Fibroblast of lung (primary cell): ENCODE measurements at places on chromosomes 16 and 17. TPM values are rescaled to one million over a fixed set of nuclear protein-coding genes. Genes with fewer than 3 reads are reported as not detected.

The CTRB2 gene
- total RNA-seq: not detected in 2 replicates

DNA sequence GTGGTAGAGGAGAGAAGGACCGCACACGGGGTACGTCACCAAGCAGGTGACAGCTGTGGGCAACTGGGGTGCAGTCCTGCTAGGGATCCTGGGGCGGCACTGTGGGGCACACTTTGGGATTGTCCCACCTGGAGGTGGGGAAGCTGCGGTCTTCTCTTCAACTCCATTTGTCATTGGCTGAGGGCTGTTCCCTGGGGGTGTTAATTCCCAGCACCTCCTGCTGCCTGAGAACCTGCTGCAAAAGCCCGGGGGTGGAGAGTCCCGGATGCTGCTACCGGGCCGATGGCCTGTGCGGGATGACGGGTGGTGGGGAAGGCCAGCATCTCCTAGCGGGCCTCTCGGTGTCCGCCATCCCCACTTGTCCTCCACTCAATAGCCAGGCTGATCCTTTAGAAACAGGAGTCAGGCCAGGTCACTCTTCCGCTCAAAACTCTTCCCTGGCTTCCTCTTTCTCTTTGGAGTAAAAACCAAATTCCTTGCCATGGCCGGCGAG, 100.2 kb downstream of the CYLD start:
- H3K4me3 ChIP-seq: no peak overlapping the region
- no peak overlapping the region for H3K27ac ChIP-seq
- DNase-seq: no peak

GRCh38 chr17:45077643-45078042, 16.5 kb downstream of the NMT1 start:
- no peaks in the 10 kb centered on the region for H3K27me3 ChIP-seq
- no peak overlapping the region for H3K27ac ChIP-seq
- no peak overlapping the region for H3K4me3 ChIP-seq
- H3K36me3 ChIP-seq: peaks cover 11% of the 10 kb centered on the region
- no peaks in the 10 kb centered on the region for H3K4me1 ChIP-seq

DNA sequence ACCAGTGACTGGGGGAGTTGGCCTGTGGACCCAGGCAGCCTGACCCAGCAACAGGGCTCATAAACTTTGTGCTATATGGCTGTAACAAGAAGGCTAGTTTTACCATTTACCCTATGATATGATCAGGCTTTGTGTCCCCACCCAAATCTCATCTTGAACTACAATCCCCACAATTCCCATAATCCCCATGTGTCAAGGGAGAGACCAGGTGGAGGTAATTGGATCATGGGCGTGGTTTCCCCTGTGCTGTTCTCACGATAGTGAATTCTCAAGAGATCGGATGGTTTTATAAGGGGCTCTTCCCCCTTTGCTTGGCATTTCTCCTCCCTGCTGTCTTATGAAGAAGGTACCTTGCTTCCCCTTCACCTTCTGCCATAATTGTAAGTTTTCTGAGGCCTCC, 111.2 kb upstream of the NLRP1 start:
- H3K36me3 ChIP-seq: no peaks in the 10 kb centered on the region
- no peak overlapping the region for H3K27ac ChIP-seq
- no peaks in the 10 kb centered on the region for H3K4me1 ChIP-seq
- DNase-seq: no peak
- H3K4me3 ChIP-seq: no peak overlapping the region
- no peaks in the 10 kb centered on the region for H3K27me3 ChIP-seq

The ECI1 gene
- total RNA-seq: 35.8 and 40.3 TPM in 2 replicates

- no peak overlapping the region for H3K27ac ChIP-seq
- H3K36me3 ChIP-seq: no peaks in the 10 kb centered on the region
- no peak overlapping the region for H3K4me3 ChIP-seq
- H3K4me1 ChIP-seq: no peaks in the 10 kb centered on the region
- no peak for DNase-seq
Measured at GRCh38 chr17:21455761-21456160, 79.6 kb downstream of the KCNJ12 start.

DNA sequence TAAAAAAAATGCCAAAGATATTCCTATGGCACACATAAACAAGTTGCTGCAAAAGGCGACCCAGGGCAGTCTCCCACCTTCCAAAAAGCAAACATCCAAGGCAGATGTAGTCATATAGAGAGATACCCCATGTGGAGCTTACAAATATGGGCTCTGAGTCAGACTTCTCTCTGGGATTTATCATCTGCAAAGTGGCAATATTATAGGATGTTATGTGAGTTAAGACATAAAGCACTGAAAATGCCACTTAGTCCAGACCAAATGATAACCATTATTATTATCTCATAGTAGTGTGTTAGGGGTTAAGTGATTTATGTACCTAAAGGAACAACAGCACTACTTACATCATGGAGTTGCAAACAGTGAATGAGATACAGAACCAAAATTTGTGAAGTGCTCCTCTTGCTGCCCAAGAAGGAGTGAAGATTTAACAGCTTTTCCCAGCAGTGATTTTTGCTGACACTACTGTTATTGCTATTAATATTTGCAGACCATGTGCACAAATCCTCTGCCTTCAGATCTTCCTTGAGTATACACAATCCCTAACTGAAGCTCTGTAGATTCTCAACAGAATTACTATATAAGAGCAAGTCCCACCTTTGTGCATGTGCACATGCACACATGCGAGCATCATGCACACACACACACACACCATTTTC, 560.0 kb upstream of the SALL1 start:
- no peaks in the 10 kb centered on the region for H3K27me3 ChIP-seq
- H3K36me3 ChIP-seq: no peaks in the 10 kb centered on the region
- no peak for DNase-seq
- no peak overlapping the region for H3K27ac ChIP-seq
